Left kidney (tissue), 8 donors: ENCODE measurements at places on chromosomes 7 and 10. TPM values are rescaled to one million over a fixed set of nuclear protein-coding genes. Genes with fewer than 3 reads are reported as not detected.

Gene NPVF
- not detected for polyA plus RNA-seq

DNA sequence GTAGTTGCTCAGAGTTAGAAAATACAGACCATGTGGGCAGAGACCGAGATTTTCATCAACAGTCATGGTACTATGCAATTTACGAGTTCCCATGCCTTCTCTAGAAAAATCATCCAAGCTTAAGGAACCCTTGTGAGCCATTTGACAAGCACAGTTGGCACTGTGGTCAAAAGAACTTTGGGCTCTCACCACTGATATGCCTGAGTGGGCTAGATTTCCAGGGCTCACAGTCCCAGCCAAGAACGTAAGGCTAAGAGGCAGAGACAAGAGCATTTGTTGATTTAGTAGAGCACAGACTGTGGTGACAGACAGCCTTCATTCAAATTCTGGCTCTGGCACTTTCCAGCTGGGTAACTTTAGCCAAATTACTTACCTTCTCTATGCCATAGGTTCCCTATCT lies 407.0 kb downstream of the SORCS1 start:
- no peak for DNase-seq

DNA sequence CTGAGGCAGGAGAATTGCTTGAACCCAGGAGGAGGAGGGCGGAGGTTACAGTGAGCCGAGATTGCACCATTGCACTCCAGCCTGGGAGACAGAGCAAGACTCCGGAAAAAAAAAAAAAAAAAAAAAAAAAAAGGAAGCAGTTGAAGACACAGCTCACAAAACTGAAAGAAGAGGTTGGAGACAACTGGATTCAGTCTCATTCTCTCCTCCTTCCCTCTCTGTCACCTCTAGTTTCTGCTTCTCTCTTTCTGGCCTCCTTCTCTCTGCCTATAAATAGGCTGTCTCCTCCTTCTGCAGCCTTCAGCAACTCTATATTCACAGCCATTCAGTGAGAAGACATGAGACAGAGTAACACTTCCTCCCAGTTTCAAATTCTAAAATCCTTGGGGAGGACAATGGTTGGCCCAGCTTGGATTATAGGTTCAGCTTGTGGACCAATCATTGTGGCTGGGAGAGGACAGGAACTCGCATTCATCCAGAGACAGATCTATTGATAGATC lies 125.6 kb upstream of the HABP2 start:
- no peak for DNase-seq

DNA sequence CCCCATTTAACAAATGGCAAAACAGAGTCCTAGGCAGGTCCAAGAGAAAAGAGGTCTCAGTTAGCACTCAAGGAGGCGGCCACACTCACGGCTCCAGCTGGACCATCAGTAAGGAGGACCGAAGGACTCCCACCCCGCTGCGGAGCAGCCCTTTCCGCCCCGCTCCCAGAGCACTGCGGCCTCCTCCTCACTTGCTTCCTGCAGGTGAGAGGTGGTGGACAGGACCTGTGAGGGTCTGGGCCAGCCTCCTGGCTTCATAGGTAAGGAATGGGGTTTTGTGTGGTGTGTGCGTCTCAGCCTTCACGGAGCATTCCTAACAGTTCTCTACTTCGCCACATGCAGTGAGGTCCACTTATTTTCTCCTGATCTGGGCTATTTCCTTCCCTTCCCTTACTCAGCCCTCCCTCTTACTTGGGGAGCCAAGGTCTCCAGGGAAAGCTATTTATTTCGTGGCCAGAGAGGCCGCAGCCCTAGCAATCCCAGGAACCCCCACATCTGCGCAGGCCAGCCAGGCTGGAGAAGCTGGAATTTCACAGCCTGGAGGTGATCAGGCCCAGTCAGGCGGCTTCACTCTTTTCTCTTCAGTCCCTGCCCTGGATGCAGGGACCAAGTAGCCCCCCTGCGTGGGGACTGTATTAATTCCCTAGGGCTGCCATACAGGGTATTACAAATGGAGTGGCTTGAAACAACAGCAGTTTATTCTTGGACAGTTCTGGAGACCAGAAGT lies 45.9 kb downstream of the ZNF783 start:
- no peak for DNase-seq

DNA sequence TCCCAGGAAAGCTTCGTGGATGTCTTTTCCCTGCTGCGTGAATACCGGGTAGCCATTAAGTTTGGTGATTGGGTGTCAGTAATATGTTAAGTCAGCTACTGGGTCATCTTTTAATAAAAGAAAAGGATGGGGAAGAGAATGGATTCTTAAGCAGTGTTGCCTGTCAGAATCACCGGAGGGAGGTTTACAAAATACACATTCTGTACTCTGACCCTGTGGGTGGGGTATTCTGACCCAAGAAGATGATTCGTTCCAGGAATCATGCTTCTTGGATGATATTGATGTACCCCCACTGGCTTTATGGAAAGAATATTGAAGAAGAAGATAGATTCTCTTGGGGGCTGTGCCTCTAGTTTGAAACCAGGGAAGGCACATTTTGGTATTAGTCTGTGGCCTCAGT lies 18.3 kb downstream of the SGPL1 start:
- no peak for DNase-seq

DNA sequence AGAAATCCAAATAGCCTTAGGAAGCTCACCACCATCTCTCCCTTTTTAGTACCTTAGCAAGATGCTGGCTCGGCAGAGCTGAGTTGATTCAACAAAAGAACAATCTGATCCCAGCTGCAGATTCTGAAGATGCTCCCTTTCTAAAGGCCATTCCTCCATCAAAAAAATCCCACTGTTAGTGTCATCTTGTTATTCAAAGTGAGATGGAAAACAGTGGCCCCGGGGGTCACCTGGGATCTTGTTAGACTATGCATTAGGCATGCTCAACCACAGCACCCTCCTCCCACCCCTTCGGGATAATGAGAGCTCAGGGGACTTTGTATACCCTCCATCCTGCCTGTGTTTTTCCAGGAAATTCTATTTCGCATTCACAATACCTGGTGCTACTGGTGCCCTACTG lies 2.4 kb downstream of the NCAPG2 start:
- no peak for DNase-seq

DNA sequence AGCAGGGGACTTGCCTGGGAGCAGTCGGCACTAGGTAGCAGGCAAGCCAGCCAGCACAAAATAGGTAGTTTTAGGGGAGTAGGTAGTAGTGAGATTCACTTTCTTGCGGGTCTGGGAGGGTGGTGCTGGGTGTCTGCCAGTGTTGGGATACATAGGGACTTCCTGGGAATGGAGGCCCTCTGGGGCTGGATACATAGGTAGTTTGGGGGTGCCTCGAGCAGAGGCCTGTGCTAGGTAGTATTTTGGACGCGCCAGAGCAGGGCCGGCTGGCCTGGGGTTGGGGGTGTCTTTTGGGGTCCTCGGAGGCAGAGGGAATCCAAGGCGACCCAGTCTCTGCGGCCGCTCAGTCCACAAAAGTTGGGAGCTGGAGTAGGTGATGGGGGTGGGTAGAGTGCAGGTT lies 2.0 kb upstream of the HOXA3 start:
- no peak for DNase-seq

Gene MRLN
- polyA plus RNA-seq: 0.48 TPM

- DNase-seq: no peak
Observed at GRCh38 chr7:106029941-106030340, 66.9 kb downstream of the CDHR3 start.

DNA sequence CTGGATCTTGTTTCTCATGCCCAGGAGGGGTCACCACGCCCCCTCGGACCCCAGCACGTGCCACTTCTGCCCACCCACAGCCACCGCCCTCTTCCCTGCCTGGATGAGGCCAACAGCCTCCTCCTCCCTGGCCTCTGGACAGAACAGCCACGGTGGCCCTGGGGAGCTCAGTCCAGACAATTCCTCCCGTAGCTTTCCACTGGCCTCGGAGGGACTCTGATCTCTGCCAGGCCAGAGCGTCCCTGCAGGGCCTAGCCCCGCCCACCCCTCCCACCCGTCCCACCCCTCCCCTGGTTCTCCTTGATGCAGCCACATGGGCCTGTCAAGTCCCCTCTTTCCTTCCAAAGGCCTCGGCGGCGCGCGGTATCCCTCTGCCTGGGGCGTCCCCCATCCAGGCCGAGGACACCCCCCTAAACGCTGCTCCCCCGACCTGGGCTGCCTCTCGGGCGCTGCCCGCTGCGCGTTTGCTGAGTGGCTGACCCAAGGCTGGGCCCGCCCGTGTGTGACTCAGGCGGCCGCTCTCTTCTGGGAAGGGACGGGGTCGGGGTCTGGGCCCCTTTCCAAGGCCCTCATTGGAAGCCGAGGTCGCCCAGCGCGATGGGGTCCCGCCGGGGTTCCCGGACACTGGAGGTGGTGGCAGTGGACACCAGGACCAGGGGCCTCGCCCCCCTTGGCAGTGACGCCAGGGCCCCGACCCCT lies 557 bp downstream of the TMEM120A start:
- DNase-seq: peak; percentile 46

Gene PPRC1
- polyA plus RNA-seq: 40.8 TPM

DNA sequence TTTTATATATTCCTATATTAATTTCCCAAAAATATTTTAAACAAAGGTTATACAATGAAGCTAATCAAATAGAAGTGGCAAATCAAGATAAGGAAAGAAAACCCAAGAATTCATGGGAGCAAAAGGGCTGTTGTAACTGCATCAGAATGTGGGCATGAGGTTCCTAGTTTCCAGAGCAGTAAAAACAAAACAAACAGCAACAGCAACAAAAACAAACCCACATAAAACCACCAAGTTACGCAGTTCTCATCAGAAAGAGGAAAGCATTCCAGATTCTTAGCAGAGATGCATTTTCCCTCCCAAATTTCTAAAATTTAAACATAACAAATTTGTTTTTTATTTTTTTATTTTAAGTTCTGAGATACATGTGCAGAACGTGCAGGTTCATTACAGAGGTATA lies 34.8 kb upstream of the MSMB start:
- no peak for DNase-seq

GRCh38 chr7:106094780-106095179 lies 17.3 kb downstream of the SYPL1 start:
- no peak for DNase-seq

Gene PLXDC2
- polyA plus RNA-seq: 32.9 TPM

Gene ZSCAN25
- polyA plus RNA-seq: 20.4 TPM

DNA sequence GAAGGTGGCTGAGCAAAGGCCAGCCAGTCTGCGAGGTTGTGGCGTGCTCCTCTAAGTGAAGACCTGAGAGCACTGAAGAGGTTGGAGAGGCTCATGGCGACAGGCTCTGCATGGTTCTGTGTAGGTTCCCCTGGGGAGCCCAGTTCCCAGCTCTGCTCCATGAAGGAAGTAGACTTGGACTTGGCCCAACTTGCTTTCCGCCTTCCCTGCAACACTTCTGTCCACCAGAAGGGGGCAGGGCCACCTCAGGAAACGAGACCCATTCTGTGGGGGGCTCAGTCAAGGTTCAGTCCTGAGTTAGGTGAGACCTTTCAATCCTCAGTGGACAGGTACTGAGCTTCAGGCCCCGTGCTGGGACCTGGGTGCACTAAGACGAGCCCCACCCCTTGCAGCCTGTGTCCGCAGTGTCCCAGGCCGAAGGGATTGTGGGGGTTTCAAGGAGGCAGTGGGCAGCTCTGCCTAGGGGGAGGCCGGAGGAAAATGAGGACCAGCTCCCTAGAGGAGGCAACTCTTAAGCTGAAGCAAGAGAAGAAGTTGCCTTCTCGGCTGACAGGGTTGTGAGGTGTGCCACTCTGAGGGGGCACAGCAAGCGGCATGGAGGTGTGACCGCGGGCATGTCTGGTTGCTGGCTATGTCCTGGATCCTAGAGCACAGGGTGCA lies 15.0 kb upstream of the PCBD1 start:
- DNase-seq: peak; percentile 54

- DNase-seq: no peak
Observed at GRCh38 chr10:35690534-35690933, 48.4 kb upstream of the FZD8 start.

DNA sequence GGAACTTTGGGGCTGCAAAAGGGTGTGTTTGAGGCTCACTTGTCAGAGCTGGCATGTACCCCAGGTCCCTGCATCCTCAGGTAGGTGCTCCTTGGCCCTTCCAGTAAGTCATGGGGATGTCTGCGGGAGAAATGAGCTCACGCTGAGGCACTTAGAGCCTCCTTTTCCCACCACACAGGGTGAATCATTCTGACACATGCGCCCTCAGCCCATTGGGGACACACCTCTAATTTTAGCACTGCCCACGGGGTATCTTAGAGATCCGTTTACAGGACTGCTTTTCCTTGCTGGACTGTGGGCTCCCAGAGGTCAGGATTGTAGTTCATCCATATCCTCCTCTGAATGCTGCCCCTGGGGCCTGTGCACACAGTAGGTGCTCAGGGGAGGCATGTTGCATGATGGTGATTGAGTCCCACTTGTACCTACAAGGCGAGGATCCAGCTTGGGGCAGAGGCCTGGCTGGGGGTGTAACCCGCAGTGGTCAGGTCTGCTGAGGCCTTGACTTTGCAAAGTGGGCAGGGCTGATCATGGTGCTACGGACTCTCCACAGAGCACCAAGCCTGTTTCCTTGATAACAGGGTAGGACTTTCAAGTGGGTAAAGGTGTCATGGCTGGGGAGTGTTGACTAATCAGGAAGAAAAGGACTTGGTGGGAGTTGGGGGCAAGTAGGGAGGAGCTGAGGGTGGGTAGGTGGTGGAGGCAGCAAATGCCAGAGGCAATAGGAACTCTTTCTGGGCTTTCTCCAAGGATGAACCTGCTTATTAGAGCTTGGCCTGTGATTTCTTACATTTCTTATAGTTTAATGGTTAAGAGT lies 5.8 kb downstream of the TSPAN15 start:
- no peak for DNase-seq

GRCh38 chr7:75814407-75814947 lies 871 bp upstream of the CCL24 start:
- no peak for DNase-seq

Gene CDK6
- 48.9 TPM for polyA plus RNA-seq

- DNase-seq: no peak
Observed at GRCh38 chr7:129122751-129123509, 21.6 kb upstream of the TSPAN33 start.

- DNase-seq: no peak
Observed at GRCh38 chr7:45885264-45885882, 2.9 kb upstream of the IGFBP1 start.

GRCh38 chr10:46232084-46232483 lies 54.7 kb upstream of the ANTXRL start:
- DNase-seq: no peak

Gene XRCC2
- 14.9 TPM for polyA plus RNA-seq

Gene PAX4
- polyA plus RNA-seq: not detected

- DNase-seq: no peak
Observed at GRCh38 chr10:118054383-118054782, 7.6 kb upstream of the RAB11FIP2 start.

- DNase-seq: peak; percentile 11
Observed at GRCh38 chr7:3493499-3493898, 192.4 kb downstream of the SDK1 start.

DNA sequence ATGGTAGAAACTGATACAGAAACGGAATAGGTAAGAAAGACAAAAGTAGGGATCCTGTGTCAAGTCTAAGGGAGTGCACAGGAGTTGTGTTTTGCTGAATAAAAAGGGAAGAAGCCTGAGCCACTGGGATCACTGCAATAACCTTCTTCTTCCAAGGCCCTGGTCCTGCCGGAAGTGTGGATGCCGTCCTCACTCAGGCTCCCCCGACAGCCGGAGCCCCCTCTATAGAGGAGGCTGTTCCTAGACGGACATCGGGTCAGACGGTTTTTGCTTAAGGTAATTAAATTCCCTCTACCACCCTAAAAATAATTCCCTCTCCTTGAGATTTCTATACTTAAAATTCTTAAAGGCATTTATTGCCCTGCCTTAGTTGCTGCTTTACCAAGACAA lies 566.9 kb downstream of the PTPRN2 start:
- no peak for DNase-seq

Gene CFAP43
- polyA plus RNA-seq: 39.1 TPM

GRCh38 chr7:138163800-138164199 lies 87.5 kb downstream of the AKR1D1 start:
- DNase-seq: no peak
